ENCODE measurements at places on chromosomes 7 and 10. TPM values are rescaled to one million over a fixed set of nuclear protein-coding genes. Genes with fewer than 3 reads are reported as not detected.

- DNase-seq, result peak; percentile 82
These were observed 2.3 kb upstream of the DRGX start for GRCh38 chr10:49398000-49398861.

- DNase-seq, result no peak
These were observed 185.6 kb downstream of the CXCL12 start for GRCh38 chr10:44199267-44199666.

GRCh38 chr10:90919683-90920574 lies 958 bp downstream of the ANKRD1 start:
- no peak for DNase-seq

DNA sequence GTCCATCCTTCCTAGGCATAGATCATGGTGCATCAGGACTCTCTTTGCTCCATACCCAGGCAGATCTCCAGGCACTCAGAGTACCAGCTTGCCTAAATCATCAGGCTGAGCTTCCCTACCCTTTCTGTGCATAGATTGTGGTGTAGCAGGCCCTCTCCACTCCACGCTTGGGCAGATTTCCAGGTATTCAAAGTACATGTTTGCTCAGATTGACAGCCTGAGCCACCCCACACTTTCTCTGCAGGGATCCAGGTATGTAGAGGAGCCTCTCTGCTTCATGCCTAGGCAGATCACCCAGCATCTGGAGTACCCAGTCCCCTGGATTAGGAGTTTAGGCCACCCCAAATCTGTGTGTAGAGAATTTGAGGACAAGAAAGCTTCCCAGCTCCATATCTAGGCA lies 957.4 kb upstream of the LRRTM3 start:
- DNase-seq, result no peak

GRCh38 chr10:96918214-96919002 lies 86.3 kb downstream of the LCOR start:
- no peak for DNase-seq

DNA sequence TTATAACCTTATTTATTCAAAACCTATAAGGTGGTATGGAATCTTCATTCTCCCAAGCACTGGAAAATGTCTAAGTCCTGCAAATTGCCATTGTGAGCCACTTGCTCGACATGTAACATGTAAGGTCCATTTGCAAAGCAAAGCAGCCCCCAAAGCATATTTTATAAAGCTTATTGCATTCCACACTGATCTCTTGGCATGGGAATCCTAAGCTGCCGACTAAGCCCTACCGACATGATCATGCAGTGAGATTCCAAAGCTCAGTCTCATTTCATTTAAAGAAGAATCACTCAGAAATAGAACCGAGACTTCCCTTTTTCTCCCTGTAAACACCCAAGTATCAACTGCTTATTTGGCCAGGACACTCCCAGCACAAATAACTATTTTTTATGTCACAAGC lies 333.4 kb upstream of the MYO3A start:
- no peak for DNase-seq

GRCh38 chr7:109926738-109927137 lies 1164.2 kb upstream of the LRRN3 start:
- no peak for DNase-seq

- DNase-seq, result no peak
These were observed 279.9 kb upstream of the NEBL start for GRCh38 chr10:21176934-21177480.

GRCh38 chr10:42753507-42754154 lies 29.0 kb upstream of the BMS1 start:
- DNase-seq, result peak; percentile 30

- no peak for DNase-seq
These were observed 65.0 kb downstream of the PIP4K2A start for GRCh38 chr10:22649390-22649841.

- no peak for DNase-seq
These were observed 188.7 kb downstream of the EMX2 start for GRCh38 chr10:117731121-117731791.

DNA sequence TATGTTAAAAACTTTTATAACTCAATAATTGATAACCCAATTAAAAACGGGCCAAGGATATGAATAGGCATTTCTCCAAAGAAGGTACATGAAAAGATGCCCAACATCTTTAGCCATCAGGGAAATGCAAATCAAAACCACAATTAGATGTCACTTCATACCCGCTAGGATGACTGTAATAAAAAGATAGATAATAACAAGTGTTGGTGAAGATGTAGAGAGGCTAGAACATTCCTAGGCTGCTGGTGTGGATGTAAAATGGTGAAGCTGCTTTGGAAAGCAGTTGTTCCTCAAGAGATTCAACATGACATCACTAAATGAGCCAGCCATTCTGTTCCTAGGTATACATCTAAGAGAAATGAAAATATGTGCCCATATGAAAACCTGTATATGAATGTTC lies 35.6 kb downstream of the CAMK1D start:
- DNase-seq, result no peak

- no peak for DNase-seq
These were observed 8.0 kb downstream of the SLC18A2 start for GRCh38 chr10:117248750-117249465.

DNA sequence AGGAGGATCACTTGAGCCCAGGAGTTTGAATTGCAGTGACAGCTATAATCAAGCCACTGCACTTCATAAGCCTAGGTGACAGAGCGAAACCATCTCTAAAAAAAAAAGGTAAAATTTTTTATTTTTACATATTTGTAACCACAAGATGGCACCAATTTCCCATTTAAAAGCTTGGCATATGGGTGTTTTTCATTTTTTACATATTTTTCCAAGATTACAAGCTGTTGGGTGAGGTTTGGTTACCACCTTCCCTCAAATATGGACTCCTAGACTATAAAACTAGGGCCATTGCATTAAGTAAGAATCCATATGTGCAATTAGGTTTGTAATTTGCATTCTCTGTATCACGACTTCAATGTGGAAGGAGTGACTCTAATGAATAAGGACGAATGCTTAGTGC lies 129.3 kb upstream of the ACBD5 start:
- DNase-seq, result peak; percentile 9

- DNase-seq, result no peak
These were observed 210.3 kb downstream of the CHRM2 start for GRCh38 chr7:137078781-137079180.

- DNase-seq, result no peak
These were observed 21.3 kb upstream of the LIPF start for GRCh38 chr10:88642963-88643362.

DNA sequence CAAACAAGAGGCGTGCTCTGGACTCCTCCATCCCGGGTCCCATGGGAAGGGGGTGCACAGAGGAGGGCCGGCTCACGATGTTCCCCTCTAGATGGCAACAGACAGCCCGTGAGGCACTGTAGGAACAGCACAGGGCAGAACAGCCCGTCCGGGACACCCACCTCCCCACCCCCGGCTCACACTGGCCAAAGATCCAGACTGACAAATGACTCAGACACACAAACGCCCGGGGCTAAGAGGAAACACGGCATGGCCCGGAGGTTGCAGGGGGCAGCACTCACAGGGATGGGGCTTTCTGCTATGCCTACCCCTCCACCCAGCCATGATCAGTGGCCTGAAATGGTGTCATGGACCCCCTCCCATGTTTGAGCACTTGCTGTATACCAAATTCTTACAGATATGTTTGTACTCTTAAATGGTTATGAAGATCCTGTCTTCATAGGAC lies 4.9 kb upstream of the ELN start:
- peak; percentile 50 for DNase-seq

DNA sequence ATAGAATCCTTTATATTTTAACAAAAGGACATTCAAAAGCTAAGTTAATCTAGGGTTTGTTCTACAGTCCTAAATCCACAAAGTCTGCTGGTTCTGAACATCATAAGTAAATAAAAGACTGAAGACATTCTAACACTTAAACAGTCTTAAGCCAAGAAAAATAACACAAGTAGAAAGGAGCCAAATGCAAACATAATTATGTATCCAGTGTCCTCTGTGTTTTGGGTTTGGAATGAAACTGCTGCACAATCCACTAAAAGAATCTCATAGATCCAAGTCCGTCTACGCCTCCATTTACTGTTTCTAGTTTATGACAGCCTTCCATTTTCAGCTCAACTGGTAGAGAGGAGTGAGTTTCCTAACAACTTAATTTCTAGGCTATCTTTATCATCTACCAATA lies 623.6 kb upstream of the FZD8 start:
- DNase-seq, result no peak

- peak; percentile 13 for DNase-seq
These were observed 47.8 kb downstream of the HERPUD2 start for GRCh38 chr7:35647171-35647574.

DNA sequence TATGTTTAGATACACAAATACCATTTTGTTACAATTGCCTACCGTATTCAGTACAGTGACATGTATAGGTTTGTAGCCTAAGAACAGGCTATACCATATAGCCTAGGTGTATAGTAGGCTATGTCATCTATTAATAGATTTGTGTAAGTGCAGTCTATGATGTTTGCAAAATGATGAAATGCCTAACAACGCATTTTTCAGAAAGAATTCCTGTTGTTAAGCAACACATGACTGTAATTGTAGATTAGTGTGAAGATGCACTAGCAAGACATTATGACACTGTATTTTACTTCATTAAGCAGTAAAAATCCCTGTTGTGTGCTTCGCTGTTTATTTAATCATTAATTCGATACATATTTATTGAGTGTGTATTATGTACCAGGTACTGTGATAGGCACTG lies 446.0 kb downstream of the SUGCT start:
- no peak for DNase-seq

- no peak for DNase-seq
These were observed 3.4 kb upstream of the SEM1 start for GRCh38 chr7:96713037-96713436.

DNA sequence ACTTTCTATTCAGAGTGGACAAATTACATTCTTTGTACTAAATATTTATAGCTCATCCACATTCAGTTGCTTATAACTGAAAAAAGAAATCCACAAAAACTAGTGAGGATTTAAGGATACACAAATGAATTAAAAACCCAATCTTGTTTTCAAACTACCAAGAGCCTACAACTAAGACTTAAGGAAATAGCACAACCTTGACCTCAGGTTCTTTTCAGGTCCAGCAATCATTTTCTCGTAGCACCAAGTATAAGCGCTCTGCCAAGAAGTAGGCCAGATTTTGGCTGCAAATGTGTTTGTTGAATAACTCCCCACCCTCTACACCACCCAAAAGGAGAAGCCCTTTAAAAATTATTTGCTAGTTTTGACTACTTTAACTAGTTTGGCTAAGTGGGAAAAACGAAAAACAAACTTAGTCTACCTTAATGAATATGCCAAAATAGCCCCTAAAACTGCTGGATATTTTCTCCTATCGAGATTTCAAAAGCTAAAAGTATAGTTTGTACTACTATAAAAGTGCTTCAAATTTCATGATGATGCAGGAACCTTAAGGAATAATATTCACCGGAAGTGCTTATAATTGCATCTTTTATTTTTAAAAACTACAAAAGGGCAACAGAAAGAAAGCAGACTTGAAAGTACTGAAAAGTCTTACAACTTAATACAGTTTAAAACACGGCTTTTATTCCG lies 2.7 kb upstream of the KMT2E start:
- peak; percentile 55 for DNase-seq

DNA sequence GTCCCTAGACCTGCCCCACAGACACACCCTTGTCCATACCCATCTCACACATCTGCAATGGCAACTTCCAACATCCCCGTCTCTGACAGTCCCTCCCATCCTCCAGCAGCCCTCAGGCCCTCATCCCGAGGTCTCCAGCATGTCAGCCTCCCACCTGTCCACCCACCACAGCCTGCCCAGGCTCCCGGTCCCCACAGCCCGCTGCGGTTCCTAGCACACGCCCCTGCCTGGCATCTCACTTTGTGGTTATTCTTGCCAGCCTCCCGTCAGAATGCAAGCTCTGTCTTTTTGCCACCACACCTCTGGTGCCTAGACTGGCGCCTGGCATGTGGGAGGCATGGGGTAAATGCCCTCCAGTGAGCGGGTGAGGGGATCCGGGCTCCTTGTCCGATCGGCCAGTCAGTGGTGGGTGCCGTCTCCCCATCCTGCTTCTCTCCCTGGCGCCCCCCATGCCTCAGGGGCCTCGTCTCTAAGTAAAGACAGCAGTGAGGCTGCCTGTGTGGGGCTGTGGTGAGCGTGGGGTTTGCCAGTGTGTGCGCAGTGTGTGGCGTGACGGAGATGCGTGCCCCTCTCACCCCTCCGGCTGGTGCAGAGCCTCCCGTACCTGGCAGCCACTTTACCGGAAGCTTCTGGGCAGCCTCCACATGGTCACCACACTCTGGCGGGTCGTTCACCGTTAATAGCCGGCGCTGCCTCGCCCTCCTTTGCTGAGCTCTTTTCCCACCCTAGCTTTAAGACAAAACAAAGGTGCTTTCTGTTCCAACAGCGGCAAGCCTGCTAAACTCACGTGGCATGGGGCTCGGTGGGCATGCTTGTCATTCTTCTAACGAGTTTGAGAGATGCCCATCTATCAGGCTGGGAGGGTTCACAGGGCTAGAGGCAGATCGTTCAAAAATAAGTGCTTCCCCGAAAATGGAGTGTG lies 28.5 kb upstream of the TTYH3 start:
- DNase-seq, result no peak

DNA sequence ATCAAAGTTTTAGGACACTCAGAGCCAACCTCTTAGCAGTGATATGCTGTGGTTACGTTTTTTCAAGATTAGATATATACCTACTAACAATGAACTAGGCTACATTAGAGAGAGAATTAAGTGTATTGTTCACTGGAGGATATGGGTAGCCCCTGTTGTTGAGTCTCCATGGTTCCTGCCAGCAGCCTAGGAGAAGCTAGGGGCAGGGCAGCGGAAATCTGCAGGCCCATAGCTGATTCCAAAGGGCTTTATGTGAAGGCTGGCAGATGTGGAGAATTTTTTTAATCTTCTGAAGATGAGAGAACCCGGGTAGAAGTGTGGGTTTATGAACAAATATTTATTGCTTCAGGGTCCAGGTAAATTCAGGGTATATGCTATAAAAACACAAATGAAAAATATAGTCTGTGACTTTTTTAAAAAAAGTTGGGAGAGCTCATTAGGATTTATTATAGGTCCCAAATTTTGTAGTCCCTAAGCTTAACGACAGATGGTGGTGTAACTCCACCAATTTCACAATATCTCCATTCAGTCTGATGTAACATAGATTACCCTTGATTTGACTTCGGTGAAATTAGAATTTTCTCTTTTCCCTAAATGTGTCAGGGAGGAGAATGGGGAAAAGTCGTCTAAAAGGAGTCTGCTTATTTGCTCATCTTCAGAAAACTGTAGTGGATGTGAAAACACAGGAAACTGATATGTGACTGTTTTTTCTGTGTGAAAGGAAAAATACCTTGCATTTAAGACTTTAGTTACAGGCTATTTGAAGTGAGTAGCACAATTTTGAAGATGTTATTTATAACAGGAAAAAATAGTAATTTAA lies 163.0 kb upstream of the PPP1R3A start:
- DNase-seq, result peak; percentile 26

TEX36 gene
- total RNA-seq, result not detected

FAM25G gene
- total RNA-seq, result not detected

FGFR2 gene
- total RNA-seq, result 0.18 TPM

CDK1 gene
- 174 TPM for total RNA-seq

CACNA2D1 gene
- 0.49 TPM for total RNA-seq

UPK3BL2 gene
- total RNA-seq, result 17.6 TPM

ASAH2 gene
- total RNA-seq, result 11.8 TPM

LRGUK gene
- 0.13 TPM for total RNA-seq

All from K562 (cell line).